ENCODE measurements at places on chromosomes 6 and 20.
A peak's percentile ranks its signal among the peaks of the same experiment; 100 is the strongest.

GRCh38 chr6:80618953-80619352 is 512.5 kb downstream of the BCKDHB start:
- no peak for DNase-seq

DNA sequence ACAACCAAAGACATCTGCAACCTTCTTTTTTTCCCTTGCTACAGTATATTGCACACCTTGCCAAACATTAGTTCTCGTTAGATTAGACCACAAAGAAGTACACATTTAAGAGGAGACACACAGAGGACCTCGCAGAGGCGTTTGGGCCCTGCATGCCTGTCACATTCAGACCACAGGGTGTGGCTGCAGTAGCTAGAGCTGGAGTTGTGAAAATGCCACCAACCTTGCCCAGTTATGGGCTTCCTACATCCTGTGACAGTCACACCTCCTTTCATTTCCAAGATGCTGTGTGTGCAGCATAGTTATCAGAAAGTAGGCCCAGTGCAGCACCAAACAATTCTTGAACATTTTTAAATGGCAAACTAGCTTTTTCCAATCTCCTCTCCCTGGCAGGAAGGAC is 2.4 kb downstream of the SYNE1 start:
- DNase-seq, result no peak

- DNase-seq, result no peak
Observed at GRCh38 chr6:20058912-20059311, 153.4 kb downstream of the MBOAT1 start.

GRCh38 chr6:88143421-88144157 is 22.6 kb downstream of the CNR1 start:
- no peak for DNase-seq

- no peak for DNase-seq
Observed at GRCh38 chr6:167960579-167960978, 36.9 kb upstream of the KIF25 start.

GRCh38 chr6:155521719-155522118 is 66.1 kb upstream of the NOX3 start:
- no peak for DNase-seq

- no peak for DNase-seq
Observed at GRCh38 chr20:17543531-17544131, 12.5 kb upstream of the BFSP1 start.

GRCh38 chr6:88815491-88815890 is 147.9 kb downstream of the RNGTT start:
- DNase-seq, result no peak

- no peak for DNase-seq
Observed at GRCh38 chr20:16363506-16364319, 209.5 kb downstream of the KIF16B start.

DNA sequence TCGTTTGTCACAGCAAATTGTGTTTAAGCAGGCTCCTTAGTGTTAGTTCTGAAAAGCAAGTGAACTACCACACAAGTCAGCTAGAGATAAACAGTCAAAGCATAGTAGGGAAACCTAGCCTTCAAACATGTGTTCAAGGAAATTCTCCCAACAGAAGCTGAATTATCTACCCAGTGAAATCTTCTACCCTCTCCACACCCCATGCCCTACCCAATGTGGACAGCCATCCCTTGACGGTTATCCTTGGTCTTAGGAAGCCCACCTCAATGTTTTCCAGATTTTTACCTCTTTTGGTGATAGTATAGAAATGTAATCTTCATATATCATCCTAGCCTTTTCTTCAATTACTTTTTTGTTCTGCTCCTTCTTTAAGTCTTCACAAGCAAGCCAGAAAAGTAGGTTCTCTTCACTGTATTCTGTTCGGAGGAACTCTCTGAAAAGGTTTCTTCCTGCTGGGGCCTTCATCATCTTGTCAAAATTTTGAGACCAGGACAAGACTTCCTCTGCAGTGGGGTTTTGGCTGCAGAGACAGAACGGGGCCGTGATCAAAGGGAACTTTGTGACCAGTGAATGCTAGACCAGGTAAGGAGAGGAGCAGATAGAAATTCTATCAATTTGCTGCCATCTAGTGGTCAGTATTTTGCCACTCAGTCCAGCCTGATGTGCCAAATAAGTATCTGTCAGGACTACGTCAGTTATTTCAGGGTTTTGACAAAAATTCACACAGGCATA is 21.6 kb upstream of the MTRF1L start:
- DNase-seq, result peak; percentile 12

- DNase-seq, result no peak
Observed at GRCh38 chr20:4875578-4876067, 125.7 kb downstream of the SLC23A2 start.

DNA sequence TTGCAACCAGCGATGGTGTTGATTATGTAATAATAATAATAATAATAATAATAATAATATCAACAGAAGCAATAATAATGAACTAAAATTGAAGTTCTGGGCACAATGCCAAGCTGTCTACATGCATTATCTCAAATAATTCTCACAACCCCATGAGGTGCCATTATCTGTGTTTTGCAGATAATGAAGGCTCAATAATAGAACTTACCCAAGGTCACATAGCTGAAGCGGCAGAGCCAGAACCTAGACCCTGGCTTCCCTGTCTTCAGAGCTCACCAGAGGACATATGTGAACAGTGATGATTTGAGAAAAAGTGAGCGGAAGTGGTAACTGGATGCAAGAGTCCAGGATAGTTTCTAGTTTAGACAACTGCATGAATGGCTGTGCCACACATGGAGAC is 91.0 kb downstream of the HIVEP1 start:
- no peak for DNase-seq

- no peak for DNase-seq
Observed at GRCh38 chr6:4101298-4101697, 22.4 kb upstream of the FAM217A start.

GRCh38 chr20:38903335-38903734 is 22.9 kb upstream of the FAM83D start:
- DNase-seq, result no peak

GRCh38 chr6:4615891-4616290 is 160.3 kb upstream of the CDYL start:
- DNase-seq, result no peak

DNA sequence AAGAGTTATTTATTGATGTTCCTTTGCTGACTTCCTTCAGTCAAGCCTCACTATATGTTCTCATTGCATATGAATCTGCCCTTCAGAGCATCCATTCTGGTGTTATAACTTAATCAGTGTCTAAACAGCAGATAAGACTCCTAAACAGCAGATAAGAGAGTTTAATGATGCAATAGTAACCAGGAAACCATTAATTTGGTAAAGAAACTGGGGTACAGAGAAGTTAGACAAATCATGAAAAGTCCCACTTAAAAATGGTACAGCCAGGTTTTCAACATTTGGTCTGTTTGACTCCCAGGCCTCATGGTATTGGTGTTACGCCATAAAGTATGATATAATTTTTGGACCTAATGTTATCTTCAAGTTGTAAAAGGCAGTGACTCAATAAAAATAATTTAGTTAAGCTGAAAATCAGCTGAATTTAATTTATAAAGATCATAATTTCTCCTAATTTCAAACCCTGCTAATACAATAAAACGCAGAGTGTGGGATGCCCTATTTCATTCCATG is 127.4 kb upstream of the DST start:
- DNase-seq, result no peak

DNA sequence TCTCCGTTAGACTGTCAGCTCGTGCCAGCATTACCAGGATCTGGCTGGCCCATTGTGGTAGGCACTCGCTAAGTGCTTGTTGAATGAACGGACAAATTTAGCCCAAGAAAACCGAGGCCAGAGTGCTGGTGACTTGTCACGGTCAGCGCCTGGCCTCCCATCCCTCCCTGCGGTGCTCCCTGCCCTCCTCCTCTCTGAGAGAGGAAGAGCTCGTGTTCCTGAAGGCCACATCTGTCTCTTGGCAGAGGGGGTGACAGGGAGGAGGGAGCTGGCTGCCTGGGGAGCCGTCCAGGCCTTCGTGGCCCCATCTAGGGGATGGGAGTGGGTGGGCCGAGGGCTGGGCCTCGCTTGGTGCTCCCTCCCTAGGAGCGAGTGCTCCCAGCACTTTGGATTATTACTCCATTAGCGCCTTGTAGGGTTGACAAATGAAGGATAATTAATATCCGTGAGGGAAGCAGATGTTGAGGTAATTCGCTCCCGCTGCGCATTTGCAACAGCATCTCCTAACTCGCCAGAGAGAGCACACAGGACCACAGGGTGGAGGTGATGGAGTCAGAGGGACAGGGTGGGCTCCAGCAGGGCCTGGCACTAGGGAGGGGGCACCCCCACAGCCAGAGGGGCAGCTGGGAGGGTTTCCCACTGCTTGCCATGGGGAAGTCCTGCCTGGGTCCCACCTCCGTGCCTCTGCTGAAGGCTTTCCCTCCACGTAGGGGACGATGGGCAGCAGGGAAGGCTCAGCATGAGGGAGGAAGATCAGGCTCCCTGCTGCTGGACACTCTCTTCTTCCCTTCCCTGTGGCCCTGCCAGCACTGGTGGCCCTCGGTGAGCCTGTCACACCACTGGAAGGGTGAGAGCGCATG is 37.0 kb downstream of the VSTM2L start:
- DNase-seq, result no peak
